ENCODE measurements at places on chromosomes 4 and X.

- DNase-seq = no peak
These were observed 268.4 kb upstream of the INTU start for GRCh38 chr4:127364397-127364796.

GRCh38 chr4:82479562-82479961 is 49.2 kb downstream of the ENOPH1 start:
- no peak for DNase-seq

DNA sequence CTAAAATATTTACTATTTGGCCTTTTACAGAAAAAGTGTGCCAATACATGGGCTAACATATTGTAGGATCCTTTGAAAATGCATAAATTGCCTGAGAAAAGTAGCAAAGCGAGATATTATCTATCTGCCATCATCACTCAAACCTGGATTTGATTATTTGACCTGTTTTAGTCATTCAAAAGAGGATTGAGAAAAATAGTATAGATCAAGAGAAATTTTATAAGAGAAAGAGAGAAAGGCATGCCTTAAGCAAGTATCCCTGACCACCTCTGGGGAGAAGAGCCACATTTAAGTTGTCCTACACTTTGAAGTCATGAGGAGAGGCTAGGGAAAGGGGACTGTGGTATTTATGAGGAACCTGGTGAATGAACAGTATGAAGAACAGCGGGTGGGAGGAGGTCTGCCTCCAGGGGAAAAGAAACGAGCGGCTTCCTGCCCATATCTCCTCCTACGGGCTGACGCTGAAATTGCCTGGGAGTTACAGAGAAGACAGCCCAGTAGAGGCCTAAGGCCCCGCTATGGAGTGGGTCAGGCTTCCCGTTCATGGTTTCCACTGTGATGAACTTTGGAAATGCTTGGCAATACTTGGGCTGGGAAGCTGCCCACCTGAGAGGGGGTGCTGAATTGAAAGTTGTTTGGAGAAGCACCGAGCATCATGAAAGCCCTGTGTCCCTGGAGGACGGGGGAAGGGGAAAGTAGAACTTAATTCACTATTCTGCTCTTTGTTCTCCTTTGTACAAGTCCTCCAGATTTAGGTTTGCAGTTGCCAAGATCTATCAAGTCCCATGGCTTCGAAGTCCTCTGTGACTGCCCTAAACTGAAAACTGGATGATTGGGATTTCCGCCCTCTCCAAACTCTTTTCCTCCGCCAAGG is 106.9 kb upstream of the ACSL4 start:
- DNase-seq = no peak

- no peak for DNase-seq
These were observed 6.9 kb downstream of the SH3RF1 start for GRCh38 chr4:169263791-169264392.

DNA sequence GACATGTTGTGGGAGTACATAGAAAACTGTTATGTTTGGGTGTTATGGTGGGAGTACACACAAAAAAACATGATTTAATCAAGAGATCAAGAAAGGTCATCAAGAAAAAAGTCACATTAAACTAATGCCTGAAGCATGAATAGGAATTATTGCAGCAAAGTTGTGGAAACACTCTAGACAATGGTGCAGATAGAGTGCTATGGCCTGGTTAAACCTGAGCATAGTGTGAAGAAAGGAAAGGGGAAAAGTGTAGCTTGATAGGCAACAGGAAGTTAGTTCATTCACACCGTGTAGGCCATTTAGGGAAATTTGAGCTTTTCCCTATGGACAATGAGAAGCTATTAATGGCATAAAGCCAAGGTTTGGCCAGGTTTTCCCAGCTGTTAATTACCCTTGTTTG is 162.1 kb upstream of the EMCN start:
- DNase-seq = peak; percentile 25

DNA sequence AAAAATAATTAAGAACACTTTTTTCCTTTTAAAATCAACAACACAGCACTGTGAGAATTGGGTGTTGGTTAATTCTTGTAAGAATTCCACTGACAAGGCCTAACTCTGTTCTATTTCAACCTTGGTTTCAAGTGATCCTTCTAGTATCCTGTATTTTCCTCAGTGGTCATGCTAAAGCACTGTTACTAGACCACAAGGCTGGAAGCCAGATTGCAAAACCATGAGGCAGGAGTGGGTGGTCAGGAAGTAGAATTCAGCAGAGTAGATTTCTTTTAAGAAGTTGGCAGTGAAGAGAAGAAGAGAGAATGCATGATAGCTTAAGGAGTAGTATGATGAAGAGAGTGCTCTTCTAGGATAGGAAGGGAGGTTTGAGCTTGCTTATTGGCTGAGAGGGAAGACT is 71.6 kb upstream of the LEF1 start:
- no peak for DNase-seq

DNA sequence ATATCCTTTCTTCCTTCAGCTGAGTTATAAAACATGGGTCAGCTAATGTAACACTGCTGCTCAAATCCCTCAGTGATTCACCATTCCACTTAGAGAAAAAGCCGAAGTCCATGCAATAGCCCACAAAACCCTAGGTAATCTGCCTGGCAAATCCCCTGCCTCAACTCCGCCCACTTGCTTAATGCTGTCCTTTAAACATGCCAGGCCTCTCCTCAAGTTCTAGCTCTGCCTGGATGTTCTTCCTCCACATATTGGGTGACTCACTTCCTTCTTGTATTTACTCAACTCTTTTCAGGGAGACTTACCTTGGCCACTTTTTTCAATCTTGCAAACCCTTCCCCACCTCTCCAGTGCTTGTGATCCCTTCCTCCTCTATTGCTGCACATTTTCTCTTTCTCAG is 89.8 kb downstream of the EMCN start:
- no peak for DNase-seq

DNA sequence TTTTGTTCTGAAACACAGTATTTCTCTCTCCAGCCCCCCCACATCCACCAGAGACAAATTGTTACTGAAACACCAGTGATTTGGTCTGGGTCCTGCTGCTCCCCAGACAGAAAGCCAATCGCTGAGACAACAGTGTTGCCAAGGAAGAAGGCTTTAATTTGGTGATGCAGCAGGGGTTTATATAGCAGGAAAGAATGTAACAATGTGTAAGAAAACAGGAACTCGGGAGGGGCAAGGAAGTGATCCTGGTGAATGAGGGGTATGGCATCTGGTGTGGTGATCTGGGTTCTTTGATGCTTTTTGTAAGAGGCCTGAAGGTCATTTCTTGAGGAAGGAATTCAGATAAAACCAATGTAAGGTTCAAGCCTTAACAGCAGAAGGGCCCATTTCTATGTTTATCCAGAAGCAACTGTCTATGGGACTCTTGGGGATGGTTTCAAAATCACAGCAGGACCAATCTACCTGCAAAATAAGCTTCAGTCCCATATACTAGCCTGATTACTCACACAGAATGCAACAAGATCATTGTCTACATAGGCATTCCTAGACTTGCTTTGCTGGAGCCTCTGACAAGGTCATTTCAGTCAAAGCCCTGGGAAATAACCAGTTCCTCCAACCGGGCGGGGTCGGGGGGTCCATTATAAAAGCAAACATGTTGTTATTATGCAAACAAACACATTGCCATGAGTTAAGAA is 445.2 kb upstream of the ZFP42 start:
- DNase-seq = no peak

GRCh38 chr4:95248720-95249425 is 299.9 kb downstream of the UNC5C start:
- DNase-seq = no peak

DNA sequence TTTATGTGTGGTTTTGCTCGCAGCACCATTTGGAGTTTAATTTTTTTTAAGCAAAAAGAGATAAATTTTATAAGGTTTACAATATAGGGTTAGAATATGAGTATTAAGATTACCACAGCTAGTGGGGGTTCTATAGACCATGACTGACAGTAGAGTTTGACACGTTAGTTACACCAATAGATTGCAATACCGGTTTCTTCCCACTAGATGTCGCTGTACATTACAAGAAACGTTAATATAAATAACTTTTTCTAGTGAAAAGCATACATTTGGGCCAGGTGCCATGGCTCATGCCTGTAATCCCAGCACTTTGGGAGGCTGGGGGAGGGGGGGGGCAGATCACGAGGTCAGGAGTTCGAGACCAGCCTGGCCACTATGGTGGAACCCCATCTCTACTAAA is 433.6 kb downstream of the MAGEB5 start:
- peak; percentile 16 for DNase-seq

- DNase-seq = peak; percentile 38
These were observed 1.8 kb downstream of the CENPU start for GRCh38 chr4:184732126-184732525.

GRCh38 chrX:34884817-34885216 is 57.8 kb upstream of the FAM47B start:
- DNase-seq = no peak

- DNase-seq = no peak
These were observed 1.4 kb downstream of the PLXNB3 start for GRCh38 chrX:153765138-153766079.

DNA sequence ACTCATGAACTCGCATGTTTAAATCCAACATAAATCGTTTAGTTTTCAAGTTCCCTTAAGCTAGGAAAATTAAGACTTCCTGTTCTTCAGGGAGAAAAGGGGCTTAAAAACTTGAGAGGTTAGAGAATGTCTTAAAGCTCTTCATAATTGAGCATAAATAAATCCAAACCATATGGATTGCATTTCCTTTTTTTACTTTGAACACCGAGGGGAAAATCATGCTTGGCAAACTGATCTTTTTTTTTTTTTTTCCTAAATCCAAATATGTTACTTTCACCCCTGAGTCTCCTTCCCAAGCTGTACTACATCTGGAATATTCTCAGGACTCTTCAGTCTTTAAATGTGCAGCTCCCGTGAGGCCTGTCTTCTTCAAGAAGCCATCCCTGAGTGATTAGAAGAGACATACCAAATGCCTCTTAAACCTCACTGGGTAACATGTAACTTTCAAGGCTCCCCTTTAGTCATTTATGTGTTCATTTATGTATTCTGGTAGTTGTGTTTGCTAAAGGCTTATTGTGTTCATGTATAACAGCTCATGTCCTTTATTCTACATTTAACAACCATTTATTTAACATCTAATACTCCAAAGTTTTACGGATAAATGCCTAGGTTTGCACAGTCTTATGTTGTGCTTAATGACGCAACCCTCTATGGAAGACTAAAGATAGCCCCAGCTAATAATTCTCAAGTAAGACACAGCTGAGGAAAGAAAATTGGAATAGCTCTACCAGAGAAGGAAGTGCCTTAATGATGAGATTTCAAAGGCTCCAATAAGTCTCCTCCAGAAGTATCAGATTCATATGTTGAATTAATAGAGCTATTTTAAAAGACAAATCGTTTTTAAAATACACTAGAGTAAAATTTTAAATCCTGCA is 107.0 kb downstream of the AGTR2 start:
- no peak for DNase-seq

DNA sequence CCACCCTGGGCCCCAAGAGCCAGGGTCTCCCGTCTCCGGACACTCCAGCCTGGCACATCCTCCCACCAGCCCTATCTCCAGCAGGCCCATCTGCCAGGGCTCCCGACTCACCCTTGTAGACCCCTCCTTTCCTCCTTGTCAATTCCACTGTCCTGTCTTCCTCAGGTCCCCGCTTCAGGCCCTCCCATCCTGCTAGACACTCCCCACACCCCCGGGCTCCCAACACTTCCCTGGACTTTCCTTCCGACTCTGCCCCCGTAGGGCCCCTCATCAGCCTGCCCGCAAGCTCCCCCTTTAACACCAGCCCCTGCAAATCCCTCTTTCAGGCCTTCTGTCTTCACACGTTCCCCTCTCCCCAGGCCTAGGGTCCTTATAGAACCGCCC is 1.1 kb downstream of the PRAF2 start:
- no peak for DNase-seq

DNA sequence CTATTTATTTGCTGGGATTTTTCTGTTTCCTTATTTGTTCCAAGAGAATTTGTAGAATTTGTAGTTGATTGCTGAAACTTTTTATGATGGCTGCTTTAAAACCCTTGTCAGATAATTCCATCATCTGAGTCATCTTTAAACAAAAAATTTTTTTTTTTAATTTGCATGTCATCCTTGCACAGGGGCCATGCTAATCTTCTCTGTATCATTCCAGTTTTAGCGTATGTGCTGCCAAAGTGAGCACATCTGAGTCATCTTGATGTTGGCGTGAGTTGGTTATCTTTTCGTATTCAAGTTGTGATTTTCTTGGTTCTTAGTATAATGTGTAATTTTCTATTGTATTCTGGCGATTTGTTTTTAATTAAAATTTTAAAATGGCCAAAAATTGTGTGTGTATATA is 18.7 kb upstream of the ZNF157 start:
- DNase-seq = no peak
